ENCODE measurements at places on chromosomes 4 and X.

DNA sequence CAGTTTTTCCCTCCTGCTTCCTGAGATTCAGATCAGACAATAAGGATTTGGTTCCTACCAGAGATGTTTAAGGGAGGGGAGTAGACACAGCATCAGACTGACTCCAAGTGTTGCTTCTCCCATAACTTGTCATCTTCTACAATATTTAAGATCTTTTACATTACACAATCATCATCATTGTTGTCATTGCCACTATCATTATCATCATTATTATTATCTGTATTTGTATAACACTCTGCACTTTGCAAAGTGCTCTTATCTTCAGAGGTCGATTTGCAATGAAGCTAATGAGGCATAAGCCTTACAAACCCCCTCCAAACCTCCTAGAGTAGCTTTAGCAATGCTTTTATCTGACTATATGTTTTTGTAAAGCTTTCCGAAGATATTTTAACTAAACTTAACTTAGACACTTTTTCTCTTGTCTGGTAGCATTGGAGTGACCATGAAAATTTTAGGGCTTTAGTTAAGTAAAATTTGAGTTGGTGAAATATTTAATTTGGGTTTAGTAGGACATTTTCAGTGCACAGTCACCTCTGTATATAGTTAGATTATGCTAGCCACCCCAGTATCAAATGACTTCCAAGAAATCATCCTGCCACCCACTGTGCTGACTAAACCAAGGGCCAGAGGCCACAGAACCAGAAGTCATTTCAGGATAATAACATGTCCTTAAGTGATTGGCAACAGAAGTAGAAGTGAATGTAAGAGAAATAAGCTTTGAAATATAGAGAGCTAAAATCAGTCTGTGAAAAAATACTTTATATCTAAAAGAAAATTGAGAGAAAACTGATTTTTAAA, 124.2 kb upstream of the NRK start:
- DNase-seq, result no peak

- no peak for DNase-seq
These were observed 36.3 kb downstream of the CORIN start for GRCh38 chr4:47801481-47802002.

GRCh38 chr4:31793907-31794306, 1073.7 kb downstream of the PCDH7 start:
- DNase-seq, result no peak

GRCh38 chr4:73725510-73725909, 14.9 kb upstream of the CXCL8 start:
- no peak for DNase-seq

DNA sequence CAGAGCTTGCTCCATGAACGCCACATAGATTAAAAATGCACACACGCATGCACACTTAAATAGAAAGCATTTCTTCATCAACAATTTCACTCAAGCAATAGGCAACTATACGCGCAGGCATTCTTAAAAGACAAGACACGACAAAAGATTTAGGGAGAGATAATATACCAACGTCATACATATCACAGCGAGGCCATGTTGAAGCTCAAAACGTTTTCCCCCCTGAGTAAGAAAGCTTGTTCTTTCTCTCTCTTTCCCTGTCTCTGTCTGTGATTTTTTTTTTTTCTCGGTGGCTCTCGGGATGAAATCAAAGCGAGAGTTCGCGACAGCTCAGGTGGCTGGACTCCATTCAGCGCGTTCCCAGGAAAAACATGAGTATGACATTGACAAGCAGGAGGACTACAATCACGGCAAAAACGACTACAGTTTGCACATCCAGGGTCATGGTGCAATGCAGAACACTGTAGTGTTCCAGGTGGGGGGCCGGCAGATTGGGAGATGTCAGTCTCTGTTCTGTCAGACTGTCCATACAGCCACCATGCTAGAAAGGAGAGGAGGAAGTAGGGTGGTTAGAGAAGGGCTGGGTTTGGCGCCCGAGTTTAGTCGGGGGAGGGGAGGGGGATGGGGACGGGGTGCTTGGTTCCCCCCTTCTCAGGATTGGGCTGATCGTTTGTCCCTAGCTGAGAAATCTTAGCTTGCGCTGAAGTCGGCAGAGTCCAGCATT, 30.7 kb downstream of the ARHGEF9 start:
- DNase-seq, result peak; percentile 0

DNA sequence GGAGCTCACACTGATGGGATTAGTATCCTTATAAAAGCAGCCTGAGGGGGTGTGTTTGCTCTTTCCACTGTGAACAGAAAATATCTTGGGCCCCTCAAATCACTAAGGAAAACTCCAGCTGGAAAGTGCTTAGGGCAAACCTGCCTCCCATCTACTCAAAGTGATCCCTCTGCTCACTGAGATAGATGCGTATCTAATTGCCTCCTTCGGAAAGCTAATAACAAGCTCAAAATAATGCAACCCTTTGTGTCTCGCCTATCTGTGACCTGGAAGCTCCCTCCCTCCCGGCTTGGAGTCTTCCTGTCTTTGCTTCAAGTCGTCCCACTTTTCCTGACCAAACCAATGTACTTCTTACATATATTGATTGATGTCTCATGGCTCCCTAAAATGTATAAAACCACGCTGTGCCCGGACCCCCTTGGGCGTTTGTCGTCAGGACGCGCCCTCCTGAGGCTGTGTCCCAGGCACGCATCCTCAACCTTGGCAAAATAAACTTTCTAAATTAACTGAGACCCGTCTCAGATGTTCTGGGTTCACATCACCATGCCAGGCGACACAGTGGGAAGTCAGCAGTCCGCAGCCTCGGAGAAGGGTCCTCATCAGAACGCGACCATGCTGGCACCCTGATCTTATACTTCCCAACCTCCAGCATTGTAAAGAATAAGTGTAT, 34.1 kb upstream of the SORCS2 start:
- no peak for DNase-seq

DNA sequence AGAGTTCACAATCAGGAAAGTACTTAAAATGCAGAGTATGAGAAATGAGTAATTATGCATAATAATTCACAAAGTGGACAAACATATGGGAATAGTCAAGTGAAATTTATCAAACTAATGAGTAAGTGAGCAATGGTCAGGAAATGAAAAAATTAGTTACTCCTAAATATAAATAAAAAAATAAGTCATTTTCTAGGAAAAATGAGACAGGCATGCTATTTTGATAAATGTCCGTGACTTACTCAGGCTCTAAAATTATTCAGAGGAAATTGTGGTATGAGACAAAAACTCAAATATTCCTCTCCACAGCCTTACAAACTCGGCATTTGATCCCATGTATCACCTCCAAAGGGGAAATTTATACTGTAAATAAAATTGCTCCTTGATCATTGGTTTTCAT, 181.2 kb downstream of the COX18 start:
- no peak for DNase-seq

GRCh38 chrX:134551376-134552048, 91.5 kb downstream of the HPRT1 start:
- DNase-seq, result no peak

DNA sequence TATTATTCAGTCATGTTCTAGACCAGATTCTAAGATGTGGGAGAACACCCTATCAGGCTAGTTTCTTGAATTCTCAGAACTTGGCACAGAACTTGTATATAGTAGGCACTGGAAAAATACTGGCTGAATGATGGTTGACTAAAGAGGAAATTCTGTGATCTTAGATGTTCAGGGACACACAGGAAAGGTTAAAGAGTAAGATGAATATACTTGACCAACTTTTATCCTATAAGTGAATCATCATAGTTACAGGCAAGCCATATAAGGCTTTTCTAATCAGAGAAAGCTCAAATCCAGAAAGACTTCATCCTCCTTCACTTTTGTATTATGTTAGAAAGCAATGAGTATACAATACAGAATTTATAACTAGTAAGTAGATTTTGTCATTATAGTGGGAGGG, 53.8 kb downstream of the SEPTIN11 start:
- DNase-seq, result no peak

GRCh38 chr4:159297091-159297490, 194.2 kb downstream of the RAPGEF2 start:
- no peak for DNase-seq

DNA sequence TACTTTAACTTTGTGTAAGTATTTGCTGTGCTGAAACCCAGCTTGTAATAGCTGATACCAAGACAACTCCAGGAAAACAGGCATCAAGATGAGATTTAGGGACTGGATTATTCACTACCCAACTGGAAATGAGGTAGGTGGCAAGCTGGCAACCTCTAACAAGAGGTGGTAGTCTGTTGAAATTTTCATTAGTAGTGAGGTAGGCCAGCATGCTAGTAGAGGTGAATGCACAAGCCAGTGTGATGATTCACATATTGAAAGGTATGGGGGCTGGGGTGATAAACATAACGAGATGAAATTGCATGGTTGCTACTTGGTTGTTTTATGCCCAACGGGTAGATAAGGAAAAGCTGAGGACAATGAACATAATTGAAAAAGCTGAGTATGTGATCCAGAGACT, 8.5 kb upstream of the TMPRSS11D start:
- DNase-seq, result no peak

- DNase-seq, result no peak
These were observed 5.7 kb upstream of the MSANTD1 start for GRCh38 chr4:3243136-3243780.

GRCh38 chr4:4792466-4792865, 67.0 kb upstream of the MSX1 start:
- DNase-seq, result no peak

DNA sequence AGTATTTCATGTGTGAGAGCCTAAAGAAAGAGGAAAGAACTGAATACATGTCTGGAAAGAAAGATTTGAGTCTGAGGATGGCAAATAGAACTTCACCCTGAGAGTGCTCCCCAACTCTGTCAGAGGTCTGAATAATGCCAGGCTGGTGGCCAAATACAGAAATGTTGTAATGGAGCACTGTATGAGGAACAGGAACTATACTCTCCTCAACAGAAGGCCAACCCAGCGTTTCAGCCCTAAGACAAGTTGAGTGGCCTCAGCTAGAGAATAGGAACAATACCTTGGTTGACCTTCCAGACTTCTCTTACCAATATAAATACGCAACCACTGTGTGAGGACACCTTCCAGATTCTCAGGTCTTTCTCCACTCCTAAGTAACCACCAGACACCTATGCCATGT, 94.5 kb upstream of the STIM2 start:
- no peak for DNase-seq

- no peak for DNase-seq
These were observed 8.6 kb downstream of the BLOC1S4 start for GRCh38 chr4:6724421-6725111.

DNA sequence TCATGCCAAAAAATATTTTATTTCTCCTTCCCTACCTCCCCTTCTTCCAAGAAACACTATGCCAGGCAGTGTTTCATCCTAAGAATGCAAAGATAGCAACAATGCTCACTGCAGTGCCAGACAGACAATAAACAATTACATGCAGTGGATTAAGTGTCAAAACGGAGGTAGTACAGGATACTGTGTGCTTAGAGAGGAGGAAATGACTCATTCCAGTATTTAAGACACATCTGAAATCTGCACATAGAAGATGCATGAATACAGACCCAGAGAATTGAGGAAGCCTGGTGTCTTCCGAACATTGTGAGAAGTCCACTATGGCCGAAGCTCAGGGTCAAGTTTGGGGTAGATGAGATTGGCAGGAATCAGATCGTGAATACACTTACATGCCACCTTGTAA, 326.4 kb downstream of the PPP3CA start:
- DNase-seq, result no peak

- peak; percentile 23 for DNase-seq
These were observed 149.9 kb downstream of the AMMECR1 start for GRCh38 chrX:110167952-110168451.

GRCh38 chr4:46249106-46249505, 125.3 kb upstream of the GABRG1 start:
- DNase-seq, result no peak

DNA sequence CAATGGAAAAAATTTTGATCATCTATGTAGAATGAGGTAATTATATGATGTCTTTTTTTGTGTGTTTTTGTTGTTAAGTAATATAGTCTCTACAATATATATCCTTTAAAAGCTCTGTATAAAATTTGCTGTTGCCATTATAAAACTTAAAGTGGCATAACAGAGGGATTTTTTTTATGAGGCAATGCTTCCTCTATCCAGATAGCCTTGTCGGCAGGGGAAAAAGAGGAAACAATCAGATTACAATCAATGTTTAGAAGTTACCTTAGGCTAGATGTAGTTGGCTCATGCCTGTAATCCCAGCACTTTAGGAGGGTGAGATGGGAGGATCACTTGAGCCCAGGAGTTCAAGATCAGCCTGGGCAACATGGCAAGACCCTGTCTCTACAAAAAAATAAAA, 86.8 kb downstream of the DIAPH2 start:
- DNase-seq, result no peak
